ENCODE measurements at places on chromosomes 1 and 21.

DNA sequence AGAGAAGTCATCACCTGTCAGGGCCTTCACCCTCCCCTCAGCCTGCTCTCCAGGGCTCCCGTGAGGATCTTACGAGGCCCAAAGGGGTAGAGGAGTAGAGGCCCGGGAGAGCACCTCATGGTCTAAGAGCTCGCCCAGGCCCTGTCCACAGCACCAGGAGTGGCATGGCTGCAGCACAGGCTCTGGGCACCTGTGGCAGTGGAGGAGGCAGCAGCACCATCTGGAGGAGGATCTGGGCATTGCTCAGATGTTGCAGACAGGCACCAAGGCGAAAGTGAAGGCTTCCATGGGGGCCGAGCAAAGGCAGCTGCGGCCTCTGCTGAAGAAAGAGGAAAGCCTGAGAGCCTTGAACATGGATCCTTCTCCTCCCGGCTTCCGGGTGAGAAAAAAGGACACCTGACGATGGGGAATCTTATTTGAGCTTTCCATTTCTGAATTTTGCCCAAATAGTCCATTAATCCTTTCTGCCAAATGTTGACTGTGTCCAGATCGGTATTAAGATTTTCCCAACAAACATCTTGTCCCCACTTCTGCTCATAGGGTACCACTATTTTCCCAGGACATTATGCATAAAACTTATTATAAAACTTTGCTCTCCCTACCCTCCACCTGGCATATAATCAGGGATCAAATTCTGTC is 604.7 kb downstream of the PTPRC start:
- peak; percentile 49 for DNase-seq

GRCh38 chr1:160717306-160717705 is 5.7 kb upstream of the CD48 start:
- no peak for DNase-seq

DNA sequence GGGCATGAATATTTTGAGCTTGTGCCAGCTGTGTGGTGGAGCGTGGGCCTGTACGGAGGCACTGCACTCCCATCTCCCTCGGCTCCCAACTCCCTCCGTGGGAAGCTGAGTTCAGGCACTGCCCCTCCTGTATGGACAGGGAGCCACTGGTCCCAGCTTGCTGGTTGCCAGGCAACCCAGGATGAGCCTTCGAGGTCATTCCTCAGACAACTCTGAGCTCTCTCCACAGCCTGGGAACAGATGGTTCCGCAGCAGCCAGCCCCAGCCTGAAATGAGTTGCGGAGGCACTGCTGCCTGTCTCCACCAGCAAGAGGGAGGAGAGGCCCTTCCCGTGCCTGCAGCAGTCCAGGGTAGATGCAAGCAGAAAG is 58.4 kb upstream of the TENT5B start:
- no peak for DNase-seq

- DNase-seq = no peak
Measured at GRCh38 chr1:153025797-153026196, 5.2 kb upstream of the SPRR1B start.

GRCh38 chr1:43061757-43062156 is 103.1 kb upstream of the SLC2A1 start:
- no peak for DNase-seq

GRCh38 chr1:76352741-76353435 is 278.3 kb downstream of the ST6GALNAC3 start:
- no peak for DNase-seq

- DNase-seq = no peak
Measured at GRCh38 chr1:155706139-155706538, 17.2 kb downstream of the DAP3 start.

GRCh38 chr21:29074007-29074376 is 544 bp upstream of the CCT8 start:
- no peak for DNase-seq

- DNase-seq = no peak
Measured at GRCh38 chr1:51901151-51901550, 22.6 kb upstream of the NRDC start.

GRCh38 chr1:235112297-235113182 is 16.1 kb downstream of the TOMM20 start:
- DNase-seq = no peak

- DNase-seq = no peak
Measured at GRCh38 chr1:214499732-214500131, 51.7 kb downstream of the PTPN14 start.

GRCh38 chr1:236020359-236021219 is 44.3 kb downstream of the NID1 start:
- DNase-seq = no peak

GRCh38 chr1:20632386-20632785 is 872 bp upstream of the PINK1 start:
- DNase-seq = no peak

GRCh38 chr1:66788231-66788939 is 12.7 kb downstream of the INSL5 start:
- DNase-seq = peak; percentile 41

DNA sequence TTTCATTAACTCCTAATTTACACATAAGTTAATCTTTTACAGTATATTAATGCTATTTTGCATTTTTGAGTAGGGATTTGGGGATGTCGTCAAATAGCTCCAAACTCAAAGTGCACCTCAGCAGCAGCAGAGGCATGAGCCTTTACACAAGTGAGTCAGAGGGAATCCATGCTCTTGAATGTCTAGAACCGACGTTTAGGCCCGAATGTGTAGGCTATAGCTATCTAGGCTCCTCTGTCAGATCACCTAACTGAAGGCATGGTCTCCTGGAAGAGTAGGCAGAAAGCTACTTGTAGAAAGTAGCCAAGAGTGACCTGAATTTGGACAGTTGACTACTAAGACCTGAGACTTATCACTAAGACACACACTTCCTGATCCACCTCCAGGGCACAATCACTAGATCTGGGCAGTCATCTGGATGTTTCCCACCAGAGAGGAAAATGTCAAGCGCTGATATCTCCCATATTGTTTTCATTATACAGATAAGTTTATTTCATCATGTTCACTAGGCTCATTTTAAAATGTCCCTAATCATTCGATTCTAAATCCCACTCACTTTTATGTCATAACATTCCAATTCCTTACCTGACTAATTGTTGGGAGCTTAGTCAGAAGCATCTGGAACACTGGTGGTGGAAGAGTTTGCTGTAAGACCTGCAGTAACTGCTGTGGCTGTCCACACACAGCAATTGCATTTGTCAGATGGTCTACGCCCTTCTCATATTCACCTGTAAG is 15.3 kb downstream of the TOMM20 start:
- no peak for DNase-seq

DNA sequence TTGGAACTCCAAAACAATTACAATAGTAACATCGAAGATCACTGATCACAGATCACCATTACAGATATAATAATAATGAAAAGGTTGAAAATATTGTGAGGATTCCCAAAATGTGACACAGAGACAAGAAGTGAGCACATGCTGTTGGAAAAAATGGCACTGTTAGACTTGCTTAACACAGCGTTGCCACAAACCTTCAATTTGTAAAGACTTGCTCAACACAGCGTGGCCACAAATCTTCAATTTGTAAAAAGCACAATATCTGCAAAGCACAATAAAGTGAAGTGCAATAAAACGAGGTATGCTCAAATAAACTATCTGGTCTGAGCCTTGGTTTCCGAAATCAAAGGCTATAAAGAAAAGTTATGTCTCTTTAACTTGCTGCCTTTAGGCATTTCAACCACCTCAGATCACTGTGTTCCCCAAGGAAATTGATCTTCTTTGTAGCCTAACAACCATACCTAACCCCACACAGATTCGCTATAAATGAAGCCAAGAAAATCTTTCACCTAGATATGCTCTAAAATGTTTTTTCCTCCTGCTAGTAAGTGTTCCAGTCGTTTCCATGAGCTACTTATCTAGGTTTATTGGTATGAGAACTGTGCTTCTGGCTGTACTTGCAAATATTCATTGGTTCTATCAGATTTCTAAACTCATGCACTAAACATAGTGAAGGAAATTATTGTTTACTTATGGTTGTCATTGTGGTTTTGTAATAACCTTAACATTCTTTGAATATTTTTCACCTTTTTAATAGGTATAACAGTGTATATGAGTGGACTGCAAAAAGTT is 13.1 kb upstream of the LPGAT1 start:
- DNase-seq = no peak

DNA sequence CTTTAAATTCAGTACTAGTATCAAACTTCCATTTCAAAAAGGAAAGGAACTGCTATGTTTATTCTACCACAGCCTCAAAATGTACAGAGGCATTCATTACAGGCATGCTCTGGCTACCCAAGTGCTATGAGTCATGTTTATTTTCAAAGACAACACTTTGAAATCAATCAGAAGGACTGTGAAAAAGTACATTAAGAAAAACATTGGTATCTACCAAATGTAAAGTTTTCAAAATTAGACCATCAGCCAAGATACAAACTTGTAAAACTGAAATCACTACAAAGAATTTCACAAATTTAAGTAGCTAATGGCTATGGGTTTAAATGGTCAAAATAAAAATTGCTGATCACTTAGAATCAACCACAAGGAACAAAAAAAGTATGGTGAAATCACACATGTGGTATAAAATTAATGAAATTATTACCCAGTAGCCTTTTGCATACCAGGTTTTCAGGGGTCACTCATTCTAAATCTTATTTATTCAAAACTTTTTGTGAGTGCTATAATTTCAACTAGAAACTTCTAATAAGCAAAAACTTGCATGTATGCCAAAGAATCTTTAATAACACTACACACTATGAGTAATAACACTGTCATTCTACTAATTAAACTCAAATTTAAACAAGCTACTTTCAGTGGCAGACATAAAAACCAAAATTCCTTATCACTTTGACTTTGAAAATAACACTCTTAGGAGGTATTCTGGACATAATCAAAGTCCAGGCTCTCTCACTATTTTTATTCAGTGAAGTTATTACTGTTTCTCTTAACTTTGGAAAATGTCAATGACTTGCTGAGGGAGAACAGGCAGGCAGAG is 49.2 kb downstream of the ENAH start:
- no peak for DNase-seq

DNA sequence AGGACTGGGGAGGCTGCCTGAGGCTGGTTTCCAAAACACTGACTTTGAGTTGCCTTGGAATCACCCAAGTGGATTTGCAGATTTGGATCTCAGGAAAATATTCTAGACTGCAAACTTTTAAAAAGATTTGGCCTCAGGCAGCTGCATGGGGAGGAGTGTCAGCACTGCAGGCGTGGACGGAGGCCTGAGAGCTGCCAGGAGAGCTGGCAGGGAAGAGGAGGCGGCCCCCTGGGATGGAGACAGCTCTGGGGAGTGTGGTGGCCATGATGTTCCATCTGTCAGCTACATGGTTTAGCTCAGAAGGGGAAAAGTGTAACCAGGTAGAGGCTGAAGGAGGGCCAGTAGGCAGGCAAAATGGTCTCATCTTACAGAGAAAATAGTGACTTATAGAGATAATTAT is 72.1 kb downstream of the VPS26C start:
- DNase-seq = no peak

GRCh38 chr1:2157856-2158255 is 36.7 kb downstream of the FAAP20 start:
- DNase-seq = no peak

DNA sequence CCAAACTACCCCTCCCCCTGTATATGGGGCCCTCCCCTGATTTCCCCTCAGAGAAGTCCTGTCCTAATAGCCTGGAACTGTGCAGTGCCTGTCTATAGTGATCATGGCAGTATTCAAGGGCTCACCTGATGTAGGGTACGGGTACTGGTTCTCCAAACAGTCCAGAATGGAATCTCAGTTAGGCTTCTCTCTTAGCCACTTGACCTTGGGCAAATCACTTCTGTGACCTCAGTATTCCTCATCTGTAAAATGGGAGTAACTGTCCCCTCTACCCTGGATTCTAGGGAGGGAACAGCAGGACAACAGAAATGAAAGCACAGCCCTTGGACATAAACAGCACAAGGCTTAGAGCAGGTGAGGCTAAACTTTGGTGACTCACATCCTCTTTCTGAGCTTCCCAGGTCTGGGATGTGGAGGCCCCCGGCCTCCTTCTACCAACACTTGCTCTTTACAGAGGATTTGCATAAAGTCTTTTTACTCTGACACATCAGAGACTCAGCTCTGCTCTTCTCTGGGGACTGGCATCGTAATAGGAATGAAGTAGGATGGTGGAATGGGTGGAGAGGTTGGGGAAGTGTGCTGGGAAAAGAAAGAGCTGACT is 20.0 kb upstream of the PDZK1IP1 start:
- no peak for DNase-seq

GRCh38 chr1:186102107-186102506 is 272.9 kb downstream of the TPR start:
- no peak for DNase-seq

- DNase-seq = no peak
Measured at GRCh38 chr1:69513601-69514000, 54.1 kb upstream of the LRRC7 start.

- DNase-seq = no peak
Measured at GRCh38 chr1:192159014-192159413, 752 bp downstream of the RGS18 start.

GRCh38 chr1:8810987-8811386 is 6.5 kb downstream of the RERE start:
- no peak for DNase-seq

- DNase-seq = no peak
Measured at GRCh38 chr1:102071451-102071850, 74.7 kb upstream of the OLFM3 start.

GRCh38 chr1:176595217-176595616 is 132.2 kb downstream of the PAPPA2 start:
- DNase-seq = no peak

DNA sequence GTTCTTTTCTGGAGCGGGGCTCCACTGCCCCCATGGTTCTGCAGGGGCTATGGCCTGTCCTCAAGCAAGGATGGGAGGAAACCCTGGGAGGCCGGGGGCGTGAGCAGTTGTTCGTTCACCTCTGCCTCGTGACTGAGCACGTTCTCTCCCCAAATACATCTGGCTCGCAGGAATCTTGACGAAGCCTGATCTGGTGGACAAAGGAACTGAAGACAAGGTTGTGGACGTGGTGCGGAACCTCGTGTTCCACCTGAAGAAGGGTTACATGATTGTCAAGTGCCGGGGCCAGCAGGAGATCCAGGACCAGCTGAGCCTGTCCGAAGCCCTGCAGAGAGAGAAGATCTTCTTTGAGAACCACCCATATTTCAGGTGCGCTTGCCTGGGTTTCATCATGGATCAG is 15.5 kb downstream of the MX1 start:
- DNase-seq = no peak

GRCh38 chr1:27031235-27032118 is 18.8 kb upstream of the TENT5B start:
- DNase-seq = no peak

DNA sequence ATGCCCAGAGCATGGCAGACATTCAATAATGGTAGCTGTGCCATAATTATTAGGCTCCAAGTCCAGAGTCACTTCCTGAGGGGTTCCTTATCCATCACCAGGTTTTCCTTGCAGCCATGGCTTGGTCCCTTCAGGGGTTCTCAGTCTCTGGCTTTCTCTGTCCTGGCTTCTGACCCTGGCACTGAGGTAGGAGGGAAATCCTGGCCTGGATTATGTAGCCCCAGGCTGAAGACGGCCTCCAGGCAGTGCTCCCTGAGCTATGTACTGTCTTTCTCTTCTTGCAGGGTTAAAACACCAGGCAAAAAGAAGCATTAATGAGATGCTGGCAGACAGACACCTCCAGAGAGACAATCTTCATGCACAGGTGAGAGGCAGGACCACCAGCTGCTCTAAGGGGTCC is 9.5 kb upstream of the PADI3 start:
- DNase-seq = no peak
